ENCODE measurements at places on chromosomes 7 and 10.

DNA sequence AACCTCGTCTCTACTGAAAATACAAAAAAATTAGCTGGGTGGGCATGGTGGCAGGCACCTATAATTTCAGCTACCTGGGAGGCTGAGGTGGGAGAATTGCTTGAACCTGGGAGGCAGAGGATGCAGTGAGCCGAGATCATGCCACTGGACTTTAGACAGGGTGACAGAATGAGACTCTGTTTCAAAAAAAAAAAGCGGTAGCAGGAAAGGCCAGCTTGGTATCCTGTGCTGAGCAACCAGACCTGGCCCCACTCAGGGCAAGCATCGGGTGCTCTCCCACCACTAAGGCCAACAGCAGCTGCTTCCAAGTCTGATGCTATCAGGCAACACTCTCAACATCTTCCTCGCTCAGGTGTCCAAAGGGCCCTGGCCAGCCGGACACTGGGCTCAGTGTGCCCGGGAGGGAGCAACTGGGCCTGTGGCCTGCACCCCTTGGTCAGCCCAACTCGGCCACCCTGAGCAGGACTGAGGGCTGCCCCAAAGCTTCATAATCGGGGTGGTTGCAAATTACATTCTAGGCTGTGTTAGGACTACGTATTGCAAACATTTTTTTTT lies 44.3 kb upstream of the MSMB start:
- no peak for DNase-seq

GRCh38 chr7:151709141-151710038 lies 167.5 kb downstream of the PRKAG2 start:
- DNase-seq = no peak

DNA sequence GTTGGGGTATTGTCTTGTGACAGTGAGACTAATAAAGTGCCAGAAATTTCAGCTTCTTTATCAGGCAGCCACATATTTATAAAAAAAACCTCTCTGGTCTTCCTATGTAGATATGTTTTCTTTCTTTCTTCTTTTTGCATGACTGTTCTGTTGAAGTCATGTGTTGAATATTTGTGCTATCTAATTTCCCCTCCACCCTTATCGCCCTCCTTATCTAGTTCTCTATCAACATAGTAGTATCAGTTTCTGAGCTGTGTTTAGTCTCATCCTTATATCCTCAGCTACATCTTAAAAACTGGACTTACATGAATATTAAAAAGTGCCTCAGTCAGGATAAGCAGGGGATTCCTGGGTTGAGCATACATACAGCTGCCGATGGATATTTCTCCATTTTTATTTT lies 53.9 kb downstream of the SEMA3D start:
- no peak for DNase-seq

DNA sequence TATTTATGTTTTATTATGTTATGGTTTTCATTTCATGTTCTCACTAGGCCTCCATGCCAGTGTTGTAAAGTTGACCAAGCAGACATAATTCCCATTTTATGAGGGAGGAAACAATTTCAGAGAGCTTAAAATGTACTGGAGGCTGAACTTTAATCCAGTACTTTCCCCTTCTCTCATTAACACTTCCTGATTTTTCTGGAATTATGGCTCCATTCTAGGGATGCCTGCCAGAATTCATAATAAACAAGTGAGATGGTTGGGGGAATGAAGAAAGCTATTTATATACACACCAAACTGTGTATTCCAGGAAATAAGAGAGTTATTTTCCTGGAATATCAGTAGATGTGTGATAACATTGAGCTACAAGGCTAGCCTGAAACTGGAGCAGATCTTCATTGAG lies 6.9 kb downstream of the TMEM236 start:
- no peak for DNase-seq

DNA sequence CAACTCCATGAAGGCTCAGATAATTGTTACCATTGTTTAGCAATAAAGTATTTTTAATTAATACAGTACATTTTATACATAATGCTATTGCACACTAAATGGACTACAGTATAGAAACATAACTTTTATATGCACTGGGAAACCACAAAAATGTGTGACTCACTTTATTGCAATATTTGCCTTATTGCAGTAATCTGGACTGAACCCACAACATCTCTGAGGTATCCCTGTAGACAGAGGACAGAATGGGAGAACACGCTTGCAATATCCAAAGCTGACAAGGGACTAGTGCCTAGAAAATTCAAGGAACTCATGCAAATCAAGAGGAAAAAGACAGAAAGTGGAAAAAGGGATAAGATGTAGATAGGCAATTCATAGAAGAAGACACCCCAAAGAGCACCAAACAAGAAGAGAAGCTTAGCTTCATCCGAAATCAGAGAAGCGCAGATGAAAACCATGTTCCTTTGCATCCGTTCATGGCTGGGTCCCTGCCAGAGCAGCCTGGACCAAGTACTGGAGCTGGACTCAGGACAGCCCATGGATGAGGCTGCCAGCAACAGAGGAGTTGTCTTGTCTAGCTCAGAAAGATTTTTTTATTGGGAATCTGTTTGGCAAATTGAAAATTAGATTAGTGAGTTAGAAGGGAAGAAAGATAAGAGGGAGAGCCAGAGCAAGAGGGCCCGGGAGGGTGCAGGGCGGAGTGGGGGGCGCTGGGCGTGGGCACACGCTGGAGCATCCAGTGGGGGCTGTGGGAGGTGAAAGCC lies 16.0 kb upstream of the GALNTL5 start:
- DNase-seq = no peak

DNA sequence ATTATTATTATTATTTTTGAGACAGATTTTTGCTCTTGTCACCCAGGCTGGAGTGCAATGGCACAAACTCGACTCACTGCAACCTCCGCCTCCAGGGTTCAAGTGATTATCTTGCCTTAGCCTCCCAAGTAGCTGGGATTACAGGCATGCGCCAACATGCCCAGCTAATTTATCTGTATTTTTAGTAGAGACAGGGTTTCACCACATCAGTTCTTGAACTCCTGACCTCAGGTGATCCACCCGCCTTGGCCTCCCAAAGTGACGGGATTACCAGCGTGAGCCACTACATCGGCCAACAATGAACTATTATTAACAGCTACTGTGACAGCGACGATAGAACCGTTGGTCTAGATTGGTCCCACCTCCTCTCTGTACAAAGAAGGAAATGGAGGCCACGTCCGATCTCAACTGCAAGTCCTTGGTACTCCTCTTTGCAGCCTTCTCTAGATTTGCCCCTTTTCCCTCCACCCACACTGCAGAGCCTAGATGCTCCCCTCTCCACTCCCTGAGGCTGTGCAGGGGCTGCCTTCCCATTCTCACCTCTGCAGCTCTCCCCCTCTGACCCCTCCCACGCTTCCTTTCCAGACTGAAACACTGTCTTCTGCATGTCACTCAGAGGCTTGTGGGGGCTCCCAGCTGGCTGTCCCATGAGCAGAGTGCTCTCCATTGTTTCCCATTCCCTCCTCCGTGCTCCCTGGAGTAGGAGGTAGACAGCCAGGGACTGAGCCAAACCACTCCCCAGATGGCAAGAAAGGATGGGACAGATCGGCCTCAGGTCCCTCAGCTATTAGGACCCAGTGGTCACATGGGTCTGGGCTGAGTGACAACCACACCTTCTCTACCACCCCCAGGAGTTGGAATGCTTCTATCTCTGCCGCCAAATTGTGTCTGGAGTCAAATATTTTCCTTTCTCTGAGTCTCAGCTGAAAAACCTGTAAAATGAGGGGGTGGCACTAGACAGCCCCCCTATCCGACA lies 2.3 kb downstream of the LOXL4 start:
- DNase-seq = peak; percentile 14

- no peak for DNase-seq
Measured at GRCh38 chr7:65971021-65971420, 11.0 kb downstream of the GUSB start.

DNA sequence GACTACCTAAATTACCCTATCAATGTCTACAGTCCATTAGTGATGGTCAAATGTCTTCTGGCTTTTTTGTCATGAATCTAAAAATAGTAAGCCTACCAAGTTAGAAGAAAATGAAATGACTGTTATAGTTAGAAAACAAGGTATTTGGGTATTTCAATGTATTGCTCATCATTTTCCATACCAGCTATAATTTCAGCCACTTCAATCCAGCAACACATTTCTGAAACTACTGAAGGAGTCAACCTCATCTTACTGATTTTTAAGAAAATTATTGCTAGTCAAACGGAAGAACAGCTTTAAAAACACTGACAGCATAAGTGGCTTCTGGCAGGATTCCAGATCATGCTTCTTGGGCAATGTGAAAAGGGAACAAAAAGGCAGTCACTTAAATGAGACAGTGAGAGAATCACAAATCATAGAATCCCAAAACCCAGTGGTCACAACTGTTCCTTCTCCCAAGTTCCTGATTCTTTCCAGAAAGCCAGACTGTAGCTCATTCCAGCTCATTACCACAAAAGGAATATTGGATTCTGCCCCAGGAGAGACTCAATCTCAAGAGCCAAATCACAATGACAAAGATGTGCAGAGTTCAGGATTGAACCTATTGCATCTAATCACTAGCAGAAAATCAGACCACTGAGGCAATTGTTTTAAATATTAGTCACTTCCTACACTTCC lies 61.2 kb upstream of the LRRN3 start:
- no peak for DNase-seq

DNA sequence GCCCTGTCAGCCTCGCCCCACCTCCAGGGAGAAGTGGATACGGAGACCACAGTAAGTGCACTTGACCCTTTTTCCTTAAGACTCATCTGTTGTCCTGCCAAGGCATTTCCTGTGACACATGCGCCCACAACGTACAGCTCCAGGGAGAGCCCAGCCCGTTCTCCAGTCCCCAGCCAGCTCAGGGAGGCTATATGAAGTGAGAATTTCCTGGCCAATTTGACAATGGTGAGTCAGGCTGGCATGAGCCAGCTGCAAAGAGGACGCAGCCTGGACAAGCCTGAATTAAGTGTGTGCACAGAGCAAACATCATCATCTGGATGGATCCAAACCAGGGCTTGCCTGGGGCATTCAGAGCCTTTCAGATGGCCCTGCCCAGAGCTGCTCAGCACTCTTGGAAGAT lies 244.8 kb downstream of the KCNMA1 start:
- peak; percentile 56 for DNase-seq

- DNase-seq = no peak
Measured at GRCh38 chr10:13238271-13239077, 4.3 kb upstream of the UCMA start.

- DNase-seq = peak; percentile 26
Measured at GRCh38 chr10:74056050-74056818, 58.3 kb downstream of the VCL start.

DNA sequence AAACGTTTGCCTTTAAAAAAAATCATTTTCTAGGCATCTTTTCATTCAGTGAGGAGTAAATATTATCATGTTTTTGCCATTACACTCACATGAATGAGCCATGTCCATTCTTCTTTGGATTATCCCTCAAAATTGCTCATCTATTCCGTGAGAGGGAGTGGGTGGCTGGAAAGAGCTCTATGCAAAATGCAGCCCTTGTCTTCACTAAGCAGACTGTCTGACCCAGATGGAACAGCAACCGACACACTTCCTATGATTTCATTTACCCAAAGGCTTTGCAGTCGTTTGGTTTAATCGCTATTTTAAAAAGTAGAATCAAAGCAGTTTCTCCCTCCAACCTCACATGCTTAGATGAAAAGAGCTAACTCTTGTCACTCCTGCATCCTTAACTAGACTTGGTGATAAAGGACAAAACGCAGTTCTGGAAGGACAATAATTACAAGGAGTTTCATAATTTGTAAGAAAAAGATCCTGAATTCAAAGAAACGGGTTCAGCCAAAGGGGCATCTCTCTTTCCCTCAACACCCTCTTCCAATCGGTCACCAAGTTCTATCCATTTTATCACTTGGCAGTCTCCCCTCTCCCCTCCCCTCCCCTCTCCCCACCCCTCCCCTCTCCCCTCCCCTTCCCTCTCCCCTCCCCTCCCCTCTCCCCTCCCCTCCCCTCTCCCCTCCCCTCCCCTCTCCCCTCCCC lies 198.1 kb upstream of the STK17A start:
- peak; percentile 79 for DNase-seq

DNA sequence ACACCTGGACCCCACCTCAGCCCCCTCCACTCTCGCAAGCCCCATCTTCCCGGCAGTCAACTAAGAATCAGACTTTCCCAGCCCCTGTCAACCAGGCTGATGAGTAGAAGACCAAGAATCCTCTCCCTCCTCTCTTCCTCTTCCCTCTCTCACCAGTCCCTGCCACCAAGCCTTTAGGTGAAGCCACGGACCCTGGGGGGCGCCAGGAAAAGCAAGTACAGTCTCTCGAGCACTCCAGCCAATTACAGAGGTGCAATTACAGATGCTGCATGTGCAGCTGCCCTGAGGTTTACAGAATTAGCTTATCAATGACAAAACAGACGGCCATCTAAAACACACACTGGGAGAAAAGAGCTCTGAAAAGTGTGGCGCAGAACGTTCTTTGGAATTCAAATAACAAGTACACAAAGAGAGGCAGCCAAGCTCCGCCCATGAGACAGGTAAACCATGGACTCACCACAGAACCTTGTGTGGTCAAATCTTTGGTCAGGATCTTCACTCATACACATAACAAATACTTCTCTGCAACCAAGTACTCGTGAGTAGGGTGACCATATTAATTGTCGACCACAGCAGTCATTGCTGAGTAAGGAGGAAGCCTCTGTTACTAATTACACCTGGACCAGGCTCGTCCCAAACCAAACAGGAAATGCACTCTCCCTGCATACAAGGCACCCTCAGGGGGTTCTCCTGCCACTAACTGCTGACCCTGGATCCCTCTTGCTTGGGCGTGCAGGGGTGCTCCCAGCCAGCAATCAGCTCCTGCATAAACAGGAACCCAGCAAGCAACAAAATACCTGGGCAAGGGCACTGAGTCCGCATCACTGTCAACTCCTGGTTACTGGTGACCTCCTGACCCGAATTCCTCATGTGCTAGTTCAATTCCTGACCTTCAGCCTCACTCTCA lies 189.2 kb downstream of the FAM107B start:
- no peak for DNase-seq

DNA sequence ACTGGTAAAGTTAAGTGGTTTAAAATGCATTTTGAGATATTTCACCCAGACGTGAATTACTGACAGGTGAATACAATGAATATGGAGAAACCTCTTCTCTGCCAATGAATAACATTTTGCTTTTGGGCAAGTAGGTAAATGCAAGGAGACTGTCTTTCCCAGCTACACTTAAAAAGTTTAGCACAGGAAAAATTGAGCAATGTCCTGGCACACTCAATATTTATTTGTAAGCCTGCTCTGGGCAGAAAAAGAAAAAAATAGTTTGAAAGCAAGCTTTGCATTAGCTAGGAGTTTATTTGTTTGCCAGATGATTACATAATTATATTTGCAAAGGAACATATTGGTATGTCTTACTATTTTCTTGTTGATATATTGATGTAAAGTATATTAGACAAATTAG lies 624.2 kb downstream of the ACTR3B start:
- no peak for DNase-seq

- no peak for DNase-seq
Measured at GRCh38 chr7:50865450-50865849, 82.8 kb upstream of the GRB10 start.

Measured in COLO829 (cell line).